ENCODE measurements at places on chromosomes 12 and 14.

- DNase-seq: no peak
Observed at GRCh38 chr14:32370714-32371113, 41.6 kb downstream of the AKAP6 start.

DNA sequence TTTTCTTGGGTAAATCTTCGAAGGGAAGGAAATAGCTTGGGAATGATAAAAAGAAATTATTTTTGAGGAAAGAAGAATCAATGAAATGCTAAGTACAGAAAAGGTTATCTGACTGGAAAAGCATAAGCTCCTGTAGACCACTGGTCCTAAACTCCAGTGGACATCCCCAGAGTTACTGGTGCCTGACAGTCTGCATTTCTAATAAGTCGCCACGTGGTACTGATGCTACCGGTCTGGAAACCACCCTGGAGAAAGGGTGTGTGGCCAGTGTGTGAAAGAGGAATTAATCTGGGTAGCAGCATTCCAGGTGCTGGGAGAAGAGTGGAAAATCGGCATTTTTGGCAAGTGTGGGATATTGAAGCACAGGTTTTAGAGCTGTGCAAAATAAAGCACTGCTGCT, 73.3 kb downstream of the FBXW8 start:
- DNase-seq: no peak

- DNase-seq: no peak
Observed at GRCh38 chr12:19223018-19223417, 93.5 kb downstream of the PLEKHA5 start.

DNA sequence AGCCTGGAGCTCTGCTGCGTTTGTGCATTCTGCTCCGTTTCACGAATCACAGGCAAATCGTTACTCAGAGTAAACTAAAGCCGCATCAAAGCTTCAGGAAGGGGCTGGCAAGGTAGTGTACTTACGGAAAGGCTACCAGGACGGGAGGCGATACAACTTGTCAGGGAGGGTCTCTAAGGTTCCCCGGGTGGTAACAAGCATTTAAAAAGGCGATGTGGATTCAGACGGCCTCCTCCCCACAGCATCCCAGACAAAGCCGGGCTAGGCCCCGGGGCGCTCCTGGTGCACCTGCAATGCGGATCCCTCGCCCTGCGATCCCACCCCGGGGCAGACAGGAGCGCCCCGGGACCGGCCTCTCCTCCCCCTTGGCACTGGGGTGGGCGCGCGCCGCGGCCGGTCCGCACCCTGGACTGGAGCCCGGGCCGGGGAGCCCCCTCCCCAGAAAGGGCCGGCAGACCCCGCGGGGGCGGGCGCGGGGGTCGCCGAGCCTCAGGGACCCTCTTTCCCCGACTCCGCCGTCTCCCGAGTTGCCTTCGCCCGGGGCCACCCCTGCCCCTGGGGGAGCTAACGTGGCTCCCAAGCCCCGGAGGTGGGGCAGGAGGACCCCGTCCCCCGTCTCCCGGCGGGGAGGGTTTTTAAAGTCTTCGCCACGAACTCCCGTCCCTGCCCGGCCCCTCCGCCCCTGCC, 718 bp downstream of the CCDC92 start:
- DNase-seq: peak; percentile 17

GRCh38 chr14:92613008-92613658, 99.6 kb downstream of the RIN3 start:
- DNase-seq: peak; percentile 67

- DNase-seq: no peak
Observed at GRCh38 chr12:98053202-98053601, 462.2 kb upstream of the TMPO start.

- DNase-seq: no peak
Observed at GRCh38 chr14:105805701-105806100, 279.3 kb downstream of the TMEM121 start.

GRCh38 chr12:54879150-54879549, 24.8 kb downstream of the MUCL1 start:
- no peak for DNase-seq

GRCh38 chr12:70444903-70445302, 78.8 kb downstream of the KCNMB4 start:
- no peak for DNase-seq

GRCh38 chr12:16282081-16282480, 4.6 kb upstream of the SLC15A5 start:
- DNase-seq: no peak

GRCh38 chr12:61647566-61647965, 612.6 kb upstream of the USP15 start:
- DNase-seq: no peak

DNA sequence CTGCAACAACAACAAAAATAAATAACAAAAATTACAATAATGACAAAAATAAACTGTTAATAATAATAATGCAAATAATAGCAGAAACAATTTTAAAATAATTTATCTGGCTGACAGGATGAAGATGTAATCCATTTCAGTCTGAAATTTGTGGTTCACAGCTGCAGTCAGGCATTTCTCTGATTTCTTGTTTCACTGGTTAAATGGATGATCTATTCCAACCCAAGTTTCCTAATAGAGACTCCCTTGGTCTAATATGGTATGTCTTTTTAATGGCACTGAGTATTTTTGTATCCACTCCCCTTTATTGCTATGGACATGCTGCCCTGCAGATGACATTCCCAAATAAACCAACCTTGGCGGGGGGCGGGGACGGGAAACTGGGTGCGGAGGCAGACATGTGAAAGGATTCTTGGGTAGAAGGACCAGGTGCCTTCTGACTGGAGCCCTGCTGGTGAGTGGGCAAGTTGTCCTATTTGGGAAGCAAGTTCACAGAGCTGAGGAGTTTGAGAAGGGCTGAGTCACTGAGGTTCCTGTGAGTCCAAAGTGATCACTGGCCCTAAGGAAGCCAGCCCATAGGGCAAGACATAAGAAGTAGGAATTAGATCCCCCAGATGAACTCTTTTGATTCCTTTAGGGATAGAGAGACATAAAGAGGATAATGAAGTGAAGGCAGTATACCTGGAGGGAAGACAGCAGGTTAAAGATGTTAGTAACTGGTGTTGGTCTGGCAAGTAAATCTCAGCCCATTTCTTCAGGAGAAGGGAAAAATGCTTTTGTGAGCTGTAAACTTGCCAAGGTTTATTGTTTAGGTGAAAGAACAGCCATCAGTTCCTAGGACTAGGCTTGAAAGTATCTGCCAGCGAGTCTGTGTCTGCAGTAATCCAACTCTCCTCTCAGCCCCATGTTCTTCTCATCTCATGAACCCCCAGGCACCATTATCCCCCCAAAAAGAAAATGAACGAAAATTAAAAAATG, 14.5 kb downstream of the FOXG1 start:
- no peak for DNase-seq

- no peak for DNase-seq
Observed at GRCh38 chr12:51836827-51837173, 11.7 kb downstream of the FIGNL2 start.

- DNase-seq: no peak
Observed at GRCh38 chr14:24259282-24260025, 3.5 kb downstream of the TGM1 start.

DNA sequence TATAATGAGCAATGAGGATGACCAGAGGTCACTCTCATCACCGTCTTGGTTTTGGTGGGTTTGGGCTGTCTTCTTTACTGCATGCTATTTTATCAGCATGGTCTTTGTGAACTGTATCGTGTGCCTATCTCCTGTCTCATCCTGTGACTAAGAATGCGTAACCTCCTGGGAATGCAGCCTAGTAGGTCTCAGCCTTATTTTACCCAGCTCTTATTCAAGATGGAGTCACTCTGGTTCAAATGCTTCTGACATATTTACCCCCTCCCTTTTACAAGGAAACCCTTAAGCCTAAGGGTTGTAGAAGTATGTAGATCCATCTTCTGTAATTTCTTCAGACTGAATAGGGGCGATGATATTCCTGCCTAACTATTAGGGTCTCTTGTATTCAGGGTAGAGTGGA, 8.4 kb downstream of the IFI27L1 start:
- DNase-seq: no peak

- DNase-seq: no peak
Observed at GRCh38 chr14:34684578-34684977, 29.8 kb downstream of the CFL2 start.

- DNase-seq: no peak
Observed at GRCh38 chr14:91119556-91120311, 5.9 kb downstream of the DGLUCY start.

DNA sequence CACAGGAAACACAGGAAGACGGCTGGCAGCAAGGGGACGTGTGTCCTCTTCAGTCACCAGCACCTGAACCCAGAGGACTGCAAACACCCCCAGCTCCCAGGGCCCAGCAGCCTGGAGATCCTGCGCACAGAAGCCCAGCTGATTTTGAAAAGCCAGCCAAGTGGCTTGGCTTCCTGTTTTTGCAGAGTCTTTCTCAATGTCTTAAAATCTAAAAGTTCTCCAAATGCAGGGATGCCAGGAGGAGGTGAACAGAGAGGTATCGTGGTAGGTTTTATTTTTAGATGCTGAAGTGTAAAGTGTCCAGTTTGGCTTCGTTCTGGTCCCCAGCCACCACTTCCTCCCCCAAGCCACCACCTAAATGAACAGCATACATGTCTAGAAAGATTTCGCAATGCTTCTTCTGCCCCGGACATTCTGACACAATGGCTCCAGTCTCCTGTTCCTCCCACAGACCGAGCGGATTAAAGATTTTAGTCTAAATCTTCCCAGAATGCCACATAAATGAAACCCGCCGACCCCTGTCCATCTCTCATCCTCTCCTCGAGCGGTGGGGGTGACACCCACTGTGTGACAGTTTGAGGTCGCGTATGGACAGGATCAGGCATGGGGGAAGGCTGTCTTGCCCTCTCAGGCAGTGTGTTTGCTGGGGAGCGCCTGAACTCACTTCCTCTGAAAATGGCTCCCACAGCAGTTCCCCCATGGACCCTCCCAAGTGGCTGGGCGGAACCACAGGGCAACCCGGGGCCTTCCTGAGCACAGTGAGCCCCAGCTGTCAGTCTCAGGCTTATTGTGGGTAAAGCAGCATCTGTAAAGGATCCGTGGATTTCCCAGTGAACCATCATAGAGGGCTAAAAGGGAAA, 41.6 kb downstream of the ITPK1 start:
- DNase-seq: no peak

- no peak for DNase-seq
Observed at GRCh38 chr14:84127495-84127894, 1402.4 kb upstream of the FLRT2 start.

GRCh38 chr12:113297214-113297587, 37.7 kb downstream of the SLC8B1 start:
- DNase-seq: no peak

DNA sequence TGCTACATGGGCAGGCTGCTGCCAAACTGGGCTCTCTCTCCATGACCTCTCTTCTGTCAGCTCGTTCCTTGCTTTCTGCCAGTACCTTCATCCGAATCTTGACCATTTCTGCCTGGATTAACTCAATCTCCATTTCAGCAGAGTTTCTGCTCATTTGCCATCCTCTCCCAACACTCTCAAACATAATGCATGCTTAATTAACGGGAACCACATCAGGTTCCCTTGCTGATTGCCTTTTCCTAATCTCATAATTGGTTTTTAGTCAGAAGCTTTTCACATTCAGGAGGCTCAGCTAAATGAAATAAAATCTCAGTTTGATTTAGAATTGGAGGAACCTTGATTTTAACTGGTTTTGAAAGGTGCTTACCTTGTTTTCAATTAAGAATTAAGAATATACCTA, 127.3 kb downstream of the SLC5A8 start:
- DNase-seq: no peak

DNA sequence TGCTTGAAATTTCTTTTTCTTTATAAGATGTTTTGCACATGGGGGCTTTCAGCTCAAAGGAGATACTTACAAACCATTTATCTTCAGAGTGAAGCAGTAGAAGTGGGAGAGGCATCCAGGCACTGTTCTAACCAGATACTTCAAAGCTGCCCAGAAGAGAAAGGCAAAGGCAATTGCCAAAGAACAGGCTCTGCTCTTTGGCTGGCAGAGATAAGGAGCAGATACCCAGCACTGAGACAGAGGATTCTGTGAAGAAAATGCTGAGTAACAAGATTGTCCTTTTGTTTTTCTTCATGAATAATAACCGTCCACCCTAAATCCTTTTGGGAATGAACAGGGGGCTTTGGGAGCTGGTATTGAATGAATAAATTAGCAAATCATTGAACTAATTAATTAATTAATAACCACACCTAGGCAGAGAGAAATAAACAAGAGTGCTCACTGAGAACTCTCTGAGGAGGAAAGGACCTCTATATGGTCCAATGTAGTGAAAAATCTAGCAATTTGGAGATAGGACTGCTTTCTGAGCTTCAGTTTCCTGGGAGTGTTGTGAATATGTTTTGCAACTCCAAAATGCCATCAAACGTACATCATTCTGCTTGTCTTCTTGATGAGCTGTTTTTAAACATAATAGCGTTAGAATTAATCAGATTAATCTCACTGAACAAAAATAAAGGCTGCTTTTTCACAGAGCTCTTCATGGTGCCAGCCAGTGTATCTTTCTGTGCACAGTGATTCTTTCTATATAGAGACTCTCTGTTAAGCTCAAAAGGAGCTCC, 192.8 kb upstream of the AMIGO2 start:
- DNase-seq: no peak

DNA sequence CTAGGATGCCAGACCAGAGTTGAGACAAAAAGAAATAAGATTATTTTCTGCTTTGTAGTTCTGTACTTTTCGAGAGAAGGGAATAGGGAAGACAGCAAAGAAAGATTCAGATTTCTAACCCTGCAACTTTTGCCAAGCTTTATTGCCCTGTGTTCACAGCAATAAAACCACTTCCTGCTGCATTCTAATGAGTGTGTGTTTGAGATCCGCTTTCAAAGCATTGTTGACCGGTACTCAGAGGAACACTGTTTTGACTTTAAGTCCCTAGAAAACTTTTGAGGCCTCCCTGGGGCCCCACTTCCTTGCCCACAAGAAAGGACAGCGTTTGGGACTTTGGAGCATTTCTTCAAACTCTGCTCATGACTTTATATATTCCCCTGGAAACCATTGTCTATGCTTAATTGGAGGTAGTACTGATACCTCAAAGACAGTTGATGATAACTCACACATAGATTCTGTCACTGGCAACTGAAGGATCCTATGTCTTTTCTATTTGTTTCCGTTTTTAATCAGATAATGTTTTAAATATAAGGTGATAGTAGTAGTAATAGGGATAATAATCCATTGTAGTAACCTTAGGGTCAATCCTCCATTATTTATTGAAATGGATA, 1.3 kb downstream of the RNASE6 start:
- no peak for DNase-seq

- DNase-seq: no peak
Observed at GRCh38 chr14:67482231-67483164, 6.0 kb downstream of the TMEM229B start.
